ENCODE measurements at places on chromosomes 5 and 9.

- DNase-seq: no peak
These were observed 138.1 kb downstream of the PDE4D start for GRCh38 chr5:59755476-59755875.

GRCh38 chr5:132830436-132831094 is at the start of gene SHROOM1:
TSS of gene SHROOM1 (minus strand) at chr5:132830647. CDS start at chr5:132826140, 4,507 bp downstream.
- peak; percentile 51 for DNase-seq

- DNase-seq: no peak
These were observed 15.8 kb downstream of the F2RL2 start for GRCh38 chr5:76607353-76607871.

GRCh38 chr5:107869438-107870115 is 198.8 kb upstream of the EFNA5 start:
- DNase-seq: no peak

DNA sequence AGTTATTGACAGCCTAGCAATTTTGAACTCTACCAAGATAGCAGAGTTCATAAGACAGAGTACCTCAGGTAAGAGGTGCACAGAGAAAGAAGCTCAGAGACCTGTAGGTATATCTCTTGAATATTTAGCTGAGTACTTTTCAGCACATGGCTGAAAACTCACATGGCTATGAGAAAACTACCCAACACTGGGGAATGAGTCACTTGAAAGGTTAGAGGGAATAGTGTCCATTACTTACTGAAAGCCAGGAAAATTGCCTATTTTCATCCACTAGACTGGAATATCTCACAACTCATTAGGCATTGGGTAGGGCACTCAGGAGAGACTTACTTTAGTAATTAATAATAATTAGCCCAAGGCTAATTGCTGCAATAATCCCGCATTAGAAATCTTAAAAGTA is 8.3 kb downstream of the TSLP start:
- no peak for DNase-seq

DNA sequence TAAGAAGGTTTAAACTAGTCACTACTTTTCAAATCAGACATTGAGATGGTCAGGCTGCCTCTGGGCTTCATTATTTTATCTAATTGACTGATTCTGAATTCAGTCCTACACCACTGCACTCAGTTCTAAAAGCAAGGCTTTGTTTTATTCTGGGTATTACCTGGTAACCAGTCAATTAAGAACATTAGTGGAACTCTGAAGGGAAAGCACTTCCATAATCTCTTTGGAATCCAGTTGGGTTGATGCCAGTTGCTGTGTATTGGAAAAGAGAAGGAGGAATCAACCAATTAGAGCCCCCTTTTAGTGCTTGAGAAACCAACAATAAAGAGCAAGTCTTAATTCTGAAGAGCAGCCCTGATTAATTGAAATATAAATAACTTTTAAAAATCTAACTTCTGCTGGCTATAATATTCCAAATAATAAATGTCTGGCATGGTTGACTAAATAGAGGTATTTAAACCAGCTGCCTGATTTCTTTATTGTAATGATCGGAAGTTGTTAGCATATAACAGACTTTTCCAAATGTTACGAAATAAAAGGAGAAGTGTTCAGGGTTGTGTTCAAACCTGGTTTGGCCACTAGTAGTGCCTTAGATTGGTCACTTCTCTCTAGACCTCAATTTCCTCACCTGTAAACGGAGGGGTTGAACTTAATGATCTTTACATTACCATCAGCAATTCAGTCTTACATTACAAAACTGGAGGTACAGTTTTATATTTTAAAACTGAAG is 32.0 kb downstream of the CPEB4 start:
- DNase-seq: no peak

DNA sequence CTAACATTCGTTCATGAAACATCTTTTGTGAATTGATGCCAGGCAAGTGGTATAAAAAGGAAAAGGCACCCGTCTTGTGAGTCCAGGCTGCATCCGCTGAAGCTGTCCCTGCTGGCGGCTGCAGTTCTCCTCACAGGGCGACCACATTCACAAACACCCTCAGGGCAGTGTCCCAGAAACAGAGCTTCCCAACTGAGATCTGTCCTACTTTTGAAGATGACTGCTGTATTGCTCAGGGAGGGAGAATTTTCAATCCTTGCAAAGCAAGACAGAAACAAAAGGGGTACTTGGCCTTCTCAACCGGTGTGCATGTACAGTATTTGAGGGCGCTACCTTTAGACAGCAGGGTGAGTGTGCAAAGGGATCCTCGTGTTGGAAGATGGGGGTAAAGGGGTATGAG is 316.1 kb downstream of the GADD45G start:
- DNase-seq: no peak

GRCh38 chr9:130634191-130634768 is 30.1 kb upstream of the PRDM12 start:
- no peak for DNase-seq

DNA sequence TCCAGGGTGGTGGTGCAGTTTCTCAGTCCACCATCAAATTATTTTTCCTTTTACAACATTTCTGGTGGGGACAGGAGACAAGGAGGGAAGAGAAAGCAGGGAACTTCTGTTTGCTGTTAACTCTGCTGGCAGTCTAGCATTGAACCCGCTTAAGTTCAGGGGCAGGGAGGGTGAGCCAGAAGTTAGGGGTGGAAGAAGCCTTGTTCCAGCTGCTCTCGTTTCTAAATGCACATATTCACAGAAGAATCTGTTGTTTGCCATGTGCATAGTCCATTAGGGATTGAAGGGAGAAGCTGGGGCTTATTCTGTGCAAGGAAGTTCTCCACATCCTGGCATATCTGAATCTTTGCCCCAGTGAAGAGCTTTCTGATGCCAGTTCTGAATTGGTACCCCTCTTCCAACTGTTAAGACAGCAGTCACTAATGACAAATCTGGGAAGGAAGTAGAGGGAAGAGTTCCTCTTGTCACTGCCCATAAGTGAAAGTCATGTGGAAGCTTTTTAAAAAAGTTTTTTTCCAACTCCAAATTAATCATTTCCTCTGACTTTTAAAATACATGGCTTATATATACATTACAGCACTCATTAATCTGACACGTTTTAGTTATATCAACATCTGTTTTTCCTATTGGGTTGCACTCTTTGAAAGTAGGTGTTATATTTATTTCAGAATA is 32.6 kb upstream of the ACOT12 start:
- no peak for DNase-seq

DNA sequence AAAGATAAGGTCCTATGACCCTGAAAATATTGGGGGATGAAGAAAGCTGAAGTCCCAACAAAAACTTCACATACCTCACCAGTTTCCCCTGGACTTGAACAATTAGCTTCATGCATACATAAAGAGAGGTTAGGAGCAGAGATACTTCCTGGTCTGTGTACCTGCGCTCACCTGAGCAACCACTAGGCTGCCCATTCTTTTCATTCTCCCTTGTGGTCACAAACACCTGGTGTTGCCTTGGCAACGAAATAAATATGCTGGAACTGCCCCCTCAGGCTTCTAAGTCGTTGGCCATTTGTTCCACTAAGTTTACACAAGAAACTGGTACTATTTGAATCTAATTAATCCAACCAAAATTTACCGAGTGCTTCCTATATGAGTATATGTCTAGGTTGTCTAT is 18.1 kb downstream of the OTP start:
- DNase-seq: no peak

- peak; percentile 44 for DNase-seq
These were observed 94.0 kb downstream of the ACTL7B start for GRCh38 chr9:108761655-108762347.

- DNase-seq: no peak
These were observed 26.7 kb downstream of the UNC5A start for GRCh38 chr5:176836811-176837706.

Data from stimulated activated naive CD8-positive, alpha-beta T cell treated with anti-CD3 and anti-CD28 coated beads, Interleukin-15, Interleukin-2, amounts not matched to agents 100 U/mL and 50 U/mL, for 24 hours (primary cell).